ENCODE measurements at places on chromosomes 1 and 21.

GRCh38 chr21:35311985-35312384 lies 262.9 kb upstream of the RUNX1 start:
- DNase-seq: no peak

- peak; percentile 68 for DNase-seq
Measured at GRCh38 chr1:24003331-24003972, 23.3 kb upstream of the SRSF10 start.

- no peak for DNase-seq
Measured at GRCh38 chr1:111653709-111654108, 34.1 kb downstream of the RAP1A start.

- no peak for DNase-seq
Measured at GRCh38 chr21:34266351-34266750, 97.5 kb upstream of the KCNE2 start.

DNA sequence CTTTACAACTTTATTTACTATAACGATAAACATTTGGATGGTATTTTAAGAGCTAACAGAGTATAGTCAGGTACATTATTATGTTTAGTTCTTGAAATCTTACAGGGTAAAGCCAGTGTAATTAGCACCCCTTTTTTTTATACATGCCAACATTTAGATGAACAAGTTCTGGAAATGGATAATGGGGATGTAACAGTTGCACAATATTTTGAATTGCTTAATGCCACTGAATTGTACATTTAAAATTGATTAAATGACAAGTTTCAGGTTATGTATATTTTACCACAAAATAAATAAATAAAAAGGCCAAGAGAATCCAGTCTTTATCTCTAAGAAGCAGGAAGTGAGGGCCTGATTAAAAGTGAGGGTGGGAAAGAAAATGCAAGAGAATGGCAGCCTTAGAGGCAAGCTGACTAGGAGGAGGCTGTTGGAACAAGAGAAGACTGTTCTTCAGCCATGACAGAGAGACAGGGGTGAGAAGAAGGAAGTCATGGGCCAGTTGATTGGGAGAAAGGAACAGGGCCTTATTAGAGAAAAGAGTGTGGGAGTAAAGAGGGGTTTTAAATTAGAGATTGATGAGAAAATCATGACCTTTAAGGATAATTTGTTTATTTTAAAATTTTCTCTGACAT lies 49.9 kb upstream of the TNFSF18 start:
- no peak for DNase-seq

- peak; percentile 3 for DNase-seq
Measured at GRCh38 chr1:236516929-236517704, 6.7 kb upstream of the LGALS8 start.

DNA sequence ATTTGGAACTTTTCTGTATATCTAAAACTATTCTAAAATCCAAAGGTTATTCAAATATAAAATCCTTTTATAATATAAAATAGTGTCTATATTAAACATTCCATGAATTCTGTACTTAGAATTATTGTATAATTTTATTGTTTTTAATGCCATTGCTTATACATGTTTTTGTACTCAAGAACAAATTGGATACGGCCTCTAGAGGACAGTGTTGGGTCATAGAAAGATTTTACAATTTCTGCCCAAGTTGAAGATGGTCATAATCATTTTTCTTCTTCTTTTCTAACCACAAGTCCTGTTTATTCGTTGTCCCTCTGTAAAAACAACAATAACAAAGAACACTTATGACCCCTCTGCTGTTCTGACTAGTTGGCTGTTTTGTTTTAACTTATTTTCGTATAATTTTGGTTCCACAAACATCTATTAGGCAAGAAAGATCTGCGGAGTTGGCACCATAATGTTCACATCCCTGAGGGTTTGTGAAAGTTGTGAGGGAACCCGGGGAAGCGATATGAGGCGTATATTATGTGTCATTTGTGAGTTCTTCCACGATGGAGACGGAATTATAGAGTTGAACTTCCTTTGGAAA lies 75.7 kb upstream of the KIF26B start:
- DNase-seq: peak; percentile 14

DNA sequence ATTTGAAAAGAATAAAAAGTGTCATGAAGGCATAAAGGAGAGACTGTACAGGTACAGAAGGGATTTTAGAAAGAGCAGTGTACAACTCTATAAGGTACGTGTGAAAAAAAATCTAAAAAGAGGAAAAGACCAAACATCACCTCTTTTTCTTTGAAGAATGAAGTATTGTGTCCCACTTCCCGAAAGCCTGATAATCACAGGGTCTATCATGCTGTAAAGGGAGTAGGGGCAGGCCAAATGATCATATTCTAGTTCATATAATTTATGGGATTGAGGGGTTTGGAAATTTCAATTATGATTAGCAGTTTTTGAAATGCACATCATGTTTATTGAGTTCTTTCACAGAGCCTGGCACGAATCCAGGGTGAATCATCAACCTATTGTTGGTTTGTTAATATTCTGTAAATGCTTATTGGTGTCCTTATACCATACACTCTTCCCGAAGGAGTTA lies 910 bp upstream of the RERE start:
- peak; percentile 39 for DNase-seq

DNA sequence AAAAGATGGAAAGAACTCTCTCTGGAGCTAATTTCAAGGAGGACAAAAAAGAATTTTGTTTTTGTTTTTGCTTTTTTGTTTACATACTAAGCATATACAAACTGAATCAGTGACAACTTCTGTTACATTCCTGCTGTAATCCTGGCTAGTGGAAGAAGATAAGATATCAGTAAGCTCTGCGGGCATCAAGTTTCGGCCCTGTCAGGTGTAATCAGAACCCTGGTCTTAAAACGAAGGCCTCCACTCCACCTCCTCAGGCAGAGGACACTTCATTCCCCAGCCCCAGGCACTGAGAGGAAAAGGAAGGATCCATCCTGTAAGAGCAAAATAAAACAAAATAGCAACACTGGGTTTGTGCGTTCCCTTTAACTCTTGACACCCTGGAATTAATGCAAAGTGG lies 88.9 kb upstream of the ARHGAP29 start:
- DNase-seq: no peak

- DNase-seq: no peak
Measured at GRCh38 chr1:202249436-202249835, 55.8 kb downstream of the LGR6 start.

All from NCI-H526 treated with DMSO at 0.1 percent for 48 hours (cell line).